Stomach (tissue), 19 donors: ENCODE measurements at places on chromosomes 12 and 14. TPM values are rescaled to one million over a fixed set of nuclear protein-coding genes. Genes with fewer than 3 reads are reported as not detected.

DNA sequence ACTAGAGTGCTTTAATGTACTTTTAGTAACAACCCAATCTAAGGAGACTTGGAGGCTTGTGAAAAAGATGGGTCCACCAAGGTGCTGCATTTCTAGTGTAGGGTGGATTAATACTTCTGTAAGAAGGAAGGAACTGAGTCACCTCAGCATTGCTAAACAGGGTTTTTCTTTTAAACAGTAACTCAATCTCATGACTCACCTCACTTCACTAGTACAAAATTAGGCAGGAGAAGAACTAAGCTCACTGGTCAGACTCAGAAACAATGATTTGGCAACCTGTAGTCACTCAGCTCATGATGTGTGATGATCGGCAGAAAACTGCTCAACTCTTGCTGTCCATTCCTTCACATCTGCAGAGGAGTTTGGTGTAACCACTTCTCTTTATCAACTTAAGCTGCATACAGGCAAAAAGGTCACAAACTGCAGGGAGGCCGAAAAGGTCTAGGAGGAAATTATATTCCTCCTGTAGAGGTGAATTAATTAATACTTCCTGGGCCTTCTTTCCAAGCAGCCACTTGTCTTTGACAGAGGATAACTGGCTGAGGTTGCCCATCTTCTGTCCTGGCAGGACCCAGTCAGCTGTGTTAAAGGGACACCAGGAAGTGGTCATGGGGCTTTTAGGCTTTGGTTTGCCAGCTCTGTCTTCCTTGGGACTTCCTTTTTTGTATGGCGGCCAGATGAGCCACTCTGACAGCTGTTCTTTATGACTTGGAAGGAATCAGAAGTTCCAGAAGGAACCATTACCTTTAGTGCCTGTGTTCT lies 466.9 kb downstream of the FUT8 start:
- H3K4me3 ChIP-seq = no peak overlapping the region
- no peaks in the 10 kb centered on the region for H3K4me1 ChIP-seq
- H3K27ac ChIP-seq = no peak overlapping the region
- no peak for DNase-seq
- no peaks in the 10 kb centered on the region for H3K36me3 ChIP-seq
- no peaks in the 10 kb centered on the region for H3K27me3 ChIP-seq

- H3K27ac ChIP-seq = no peak overlapping the region
- no peak for DNase-seq
- H3K36me3 ChIP-seq = no peaks in the 10 kb centered on the region
- no peaks in the 10 kb centered on the region for H3K4me1 ChIP-seq
- no peaks in the 10 kb centered on the region for H3K27me3 ChIP-seq
- no peak overlapping the region for H3K4me3 ChIP-seq
These were observed 55.3 kb downstream of the KCNC2 start for GRCh38 chr12:75154388-75154787.

- H3K36me3 ChIP-seq = peaks cover 90% of the 10 kb centered on the region
- H3K4me3 ChIP-seq = no peak overlapping the region
- H3K4me1 ChIP-seq = peaks cover 4% of the 10 kb centered on the region
- DNase-seq = no peak
These were observed 51.3 kb downstream of the WASHC4 start for GRCh38 chr12:105158876-105159275.

DNA sequence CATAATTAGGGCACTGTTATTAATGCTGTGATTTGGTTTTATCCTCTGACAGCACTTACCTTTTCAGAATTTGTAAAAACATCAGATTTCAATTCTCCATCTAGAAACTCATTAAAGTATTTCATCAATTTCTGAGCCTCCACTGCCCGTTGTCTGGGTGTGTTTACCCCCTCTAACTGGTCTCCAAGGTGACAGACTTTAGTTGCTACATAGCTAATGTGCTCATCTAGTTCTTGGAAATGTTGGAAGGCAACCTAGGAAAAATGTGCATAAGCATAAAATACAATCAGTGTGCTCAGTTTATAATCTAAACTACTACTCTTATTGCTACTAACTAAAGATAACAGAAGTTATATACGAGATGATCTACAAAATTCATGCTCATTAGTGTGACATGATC lies 24.6 kb downstream of the EXOC5 start:
- peak; percentile 37 for DNase-seq
- H3K36me3 ChIP-seq = peaks cover 49% of the 10 kb centered on the region
- no peaks in the 10 kb centered on the region for H3K27me3 ChIP-seq
- no peak overlapping the region for H3K27ac ChIP-seq
- no peaks in the 10 kb centered on the region for H3K4me1 ChIP-seq

- no peak for DNase-seq
- H3K27me3 ChIP-seq = no peaks in the 10 kb centered on the region
- no peak overlapping the region for H3K27ac ChIP-seq
- no peaks in the 10 kb centered on the region for H3K4me1 ChIP-seq
- H3K36me3 ChIP-seq = no peaks in the 10 kb centered on the region
These were observed 37.6 kb downstream of the INSM2 start for GRCh38 chr14:35571598-35571997.

GRCh38 chr12:115697340-115697739 lies 580.2 kb downstream of the MED13L start:
- H3K4me1 ChIP-seq = no peaks in the 10 kb centered on the region
- H3K4me3 ChIP-seq = no peak overlapping the region
- no peak overlapping the region for H3K27ac ChIP-seq
- no peaks in the 10 kb centered on the region for H3K27me3 ChIP-seq
- no peaks in the 10 kb centered on the region for H3K36me3 ChIP-seq

- no peak overlapping the region for H3K27ac ChIP-seq
- H3K4me3 ChIP-seq = no peak overlapping the region
- H3K27me3 ChIP-seq = no peaks in the 10 kb centered on the region
- H3K36me3 ChIP-seq = no peaks in the 10 kb centered on the region
These were observed 12.4 kb downstream of the MGST1 start for GRCh38 chr12:16359512-16360491.

DNA sequence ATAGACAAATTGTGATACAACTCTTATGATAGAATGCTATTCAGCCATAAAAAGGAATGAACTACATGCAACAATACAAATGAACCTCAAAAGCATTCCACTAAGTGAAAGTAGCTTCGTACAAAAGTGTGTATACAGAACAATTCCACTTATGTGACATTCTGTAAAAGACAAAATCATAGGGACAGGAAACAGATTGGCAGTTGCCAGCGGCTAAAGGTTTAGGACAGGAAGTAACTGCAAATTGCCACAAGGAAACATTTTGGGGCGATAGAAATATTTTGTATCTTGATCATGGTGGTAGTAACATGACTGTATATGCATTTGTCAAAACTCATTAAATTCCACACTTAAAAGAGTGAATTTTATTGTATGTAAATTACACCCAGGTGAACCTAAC lies 113.4 kb downstream of the CAPZA3 start:
- DNase-seq = no peak
- no peaks in the 10 kb centered on the region for H3K36me3 ChIP-seq
- no peaks in the 10 kb centered on the region for H3K27me3 ChIP-seq

DNA sequence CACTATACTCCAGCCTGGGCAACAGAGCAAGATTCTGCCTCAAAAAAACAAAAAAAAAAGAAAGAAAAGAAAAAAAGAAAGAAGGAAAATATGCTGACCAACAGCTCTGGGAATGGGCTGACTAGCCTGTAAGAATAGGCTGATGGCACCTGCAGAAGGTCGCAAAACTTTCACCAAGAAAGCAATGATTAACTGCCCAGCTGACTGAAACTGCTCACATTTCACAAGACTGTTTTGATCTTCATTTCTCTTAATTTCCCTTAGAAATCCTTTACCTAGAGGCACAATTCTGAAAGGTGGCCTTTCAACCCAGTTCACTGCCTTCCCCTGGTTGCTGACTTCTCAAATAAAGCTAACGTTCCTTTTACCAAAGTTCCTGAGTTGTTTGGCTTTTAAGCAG lies 12.4 kb downstream of the BEST3 start:
- DNase-seq = no peak
- H3K27ac ChIP-seq = no peak overlapping the region
- H3K4me1 ChIP-seq = no peaks in the 10 kb centered on the region
- no peaks in the 10 kb centered on the region for H3K36me3 ChIP-seq

GRCh38 chr12:96466939-96467751 lies 22.2 kb upstream of the CFAP54 start:
- H3K4me1 ChIP-seq = no peaks in the 10 kb centered on the region
- no peak for DNase-seq
- H3K36me3 ChIP-seq = no peaks in the 10 kb centered on the region
- no peak overlapping the region for H3K4me3 ChIP-seq

DNA sequence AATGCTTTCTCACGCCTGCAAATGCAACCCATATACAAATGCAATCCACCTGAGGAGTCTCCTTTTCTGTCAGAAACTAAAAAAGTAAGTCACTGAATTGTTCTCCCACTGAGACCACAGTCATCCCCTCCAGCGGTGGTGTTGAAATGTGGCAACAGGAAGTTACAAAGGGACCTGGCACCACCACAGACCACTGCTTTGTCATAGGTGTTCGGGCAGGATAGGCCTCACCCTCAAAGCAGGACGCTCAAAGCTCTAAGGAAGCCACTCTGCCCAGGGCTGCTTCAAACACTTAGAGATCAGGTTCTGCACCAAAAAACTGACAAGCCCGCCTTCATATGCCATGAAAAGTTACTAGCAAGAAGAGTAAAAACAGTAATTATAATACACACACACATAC lies 11.3 kb downstream of the PHLDA1 start:
- peaks cover 5% of the 10 kb centered on the region for H3K4me1 ChIP-seq
- peak overlapping the region; percentile 77 for H3K27ac ChIP-seq
- no peak overlapping the region for H3K4me3 ChIP-seq

- H3K36me3 ChIP-seq = no peaks in the 10 kb centered on the region
- H3K27ac ChIP-seq = peak overlapping the region; percentile 32
- H3K4me3 ChIP-seq = no peak overlapping the region
- DNase-seq = no peak
- no peaks in the 10 kb centered on the region for H3K27me3 ChIP-seq
- peaks cover 59% of the 10 kb centered on the region for H3K4me1 ChIP-seq
These were observed 44.9 kb downstream of the SYNE2 start for GRCh38 chr14:63897721-63898163.

GRCh38 chr12:14710632-14711320 lies 14.4 kb upstream of the GUCY2C start:
- H3K27me3 ChIP-seq = no peaks in the 10 kb centered on the region
- peak; percentile 31 for DNase-seq
- H3K4me1 ChIP-seq = no peaks in the 10 kb centered on the region

DNA sequence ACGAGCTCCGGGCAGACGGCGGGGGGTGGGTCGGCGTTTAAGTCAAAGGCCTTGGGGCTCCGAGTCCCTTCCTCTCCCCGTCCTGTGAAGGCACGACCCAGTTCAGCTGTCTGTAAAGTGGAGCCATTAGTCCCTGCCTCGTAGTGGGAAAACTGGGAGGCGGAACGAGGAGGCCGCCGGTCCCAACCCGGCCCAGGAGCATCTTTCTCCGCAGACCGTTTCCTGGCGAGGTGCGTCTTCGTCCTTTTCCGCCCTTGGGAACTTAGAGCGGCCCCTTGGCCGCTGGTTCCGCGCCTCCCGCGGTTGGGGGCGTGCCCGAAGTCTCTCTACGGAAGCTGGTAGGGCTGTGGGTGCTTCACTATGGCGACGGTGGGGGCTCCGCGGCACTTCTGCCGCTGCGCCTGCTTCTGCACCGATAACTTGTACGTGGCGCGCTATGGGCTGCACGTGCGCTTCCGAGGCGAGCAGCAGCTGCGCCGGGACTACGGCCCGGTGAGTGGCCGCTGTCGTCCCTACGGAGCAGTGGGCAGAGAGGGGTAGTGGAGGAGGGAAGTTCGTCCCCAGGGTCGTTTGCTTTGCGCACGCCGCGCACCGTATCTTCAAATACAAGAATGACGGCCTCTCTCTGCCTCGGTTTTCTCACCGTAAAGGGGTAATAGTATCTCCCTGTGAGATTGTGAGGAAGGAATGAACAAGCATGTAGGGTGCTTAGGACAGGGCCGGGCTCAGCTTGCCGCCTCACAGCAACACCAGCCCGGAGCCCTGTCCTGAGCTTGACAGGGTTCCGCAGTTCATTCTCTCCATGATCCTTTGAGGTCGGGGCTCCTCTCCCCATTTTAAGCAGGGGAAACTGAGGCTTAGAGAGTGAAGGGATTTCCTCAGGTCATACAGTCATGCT lies at the start of gene OGFOD2:
OGFOD2 (plus strand) TSS at position 353 of the 898 bp plus-strand sequence; CDS start at position 361, 8 bp downstream.
- H3K36me3 ChIP-seq = peaks cover 25% of the 10 kb centered on the region
- DNase-seq = peak; percentile 94
- peak within 1 kb of the TSS; percentile 91 for H3K4me3 ChIP-seq
- peaks cover 56% of the 10 kb centered on the region for H3K4me1 ChIP-seq
- peak within 1 kb of the TSS; percentile 99 for H3K27ac ChIP-seq

GRCh38 chr14:67438969-67439368 lies 27.0 kb upstream of the PLEK2 start:
- no peak for DNase-seq
- H3K27ac ChIP-seq = no peak overlapping the region
- no peak overlapping the region for H3K4me3 ChIP-seq
- H3K27me3 ChIP-seq = no peaks in the 10 kb centered on the region
- H3K4me1 ChIP-seq = peaks cover 4% of the 10 kb centered on the region
- no peaks in the 10 kb centered on the region for H3K36me3 ChIP-seq

DNA sequence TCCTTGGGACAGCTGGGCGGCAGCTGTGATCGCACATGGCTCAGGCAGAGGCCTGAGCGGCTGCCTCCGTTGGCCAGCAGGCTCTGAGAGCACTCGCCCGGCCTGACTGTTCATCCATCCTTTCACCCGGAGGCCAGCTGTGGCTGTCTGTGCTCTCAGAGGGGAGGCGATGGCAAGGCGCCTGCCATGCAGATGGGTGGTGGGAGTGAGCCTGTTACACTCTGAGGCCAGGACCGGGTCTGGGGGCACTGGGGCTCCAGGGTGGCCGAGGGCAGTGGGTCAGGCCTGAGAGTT lies 292.3 kb downstream of the TMEM121 start:
- H3K4me3 ChIP-seq = no peak overlapping the region
- no peaks in the 10 kb centered on the region for H3K4me1 ChIP-seq
- no peak overlapping the region for H3K27ac ChIP-seq
- DNase-seq = no peak
- no peaks in the 10 kb centered on the region for H3K36me3 ChIP-seq
- no peaks in the 10 kb centered on the region for H3K27me3 ChIP-seq

DNA sequence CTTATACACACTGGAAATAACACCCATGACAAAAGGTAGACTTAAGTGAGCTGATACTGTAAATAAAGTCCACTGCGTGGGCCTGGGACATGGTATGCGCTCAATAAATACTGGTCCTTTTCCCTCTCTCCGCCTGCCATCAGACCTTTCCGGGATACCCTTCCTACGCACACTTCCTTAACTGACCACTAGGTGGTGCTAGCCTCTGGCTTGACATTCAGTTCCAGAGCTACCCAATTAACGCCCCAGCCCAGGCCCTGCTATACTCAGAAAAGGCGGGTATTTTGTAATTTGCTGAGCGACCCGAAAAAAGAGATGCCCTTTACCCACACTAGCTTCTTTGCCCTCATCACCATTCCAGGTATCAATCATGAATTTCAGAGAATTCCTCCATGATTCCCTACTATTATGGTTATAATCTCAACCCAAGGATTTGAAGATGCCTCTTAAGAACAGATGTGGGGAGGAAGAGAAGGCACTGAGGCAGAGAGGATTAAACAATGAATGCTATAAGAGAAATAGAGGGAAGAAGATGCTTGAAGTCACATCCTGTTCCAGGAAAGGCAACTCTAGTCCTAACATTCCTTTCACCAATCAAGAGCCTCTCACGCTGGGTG lies 3.9 kb upstream of the LRP1 start:
- peaks cover 5% of the 10 kb centered on the region for H3K4me1 ChIP-seq
- no peak overlapping the region for H3K4me3 ChIP-seq
- DNase-seq = peak; percentile 80
- H3K27ac ChIP-seq = no peak overlapping the region

MCRS1 gene
- 322 TPM for total RNA-seq

RPL6 gene
- 1,135 TPM for total RNA-seq

RNASE1 gene
- total RNA-seq = 461 TPM

KLRC1 gene
- total RNA-seq = 1.7 TPM

CCDC177 gene
- total RNA-seq = not detected

SSTR1 gene
- total RNA-seq = 17.7 TPM

EIF2S3B gene
- not detected for total RNA-seq

NRL gene
- not detected for total RNA-seq
